CD4-positive, alpha-beta T cell treated with Interleukin-2 at 100 ng/mL for 4 hours (primary cell): ENCODE measurements at places on chromosomes 6 and 20.

DNA sequence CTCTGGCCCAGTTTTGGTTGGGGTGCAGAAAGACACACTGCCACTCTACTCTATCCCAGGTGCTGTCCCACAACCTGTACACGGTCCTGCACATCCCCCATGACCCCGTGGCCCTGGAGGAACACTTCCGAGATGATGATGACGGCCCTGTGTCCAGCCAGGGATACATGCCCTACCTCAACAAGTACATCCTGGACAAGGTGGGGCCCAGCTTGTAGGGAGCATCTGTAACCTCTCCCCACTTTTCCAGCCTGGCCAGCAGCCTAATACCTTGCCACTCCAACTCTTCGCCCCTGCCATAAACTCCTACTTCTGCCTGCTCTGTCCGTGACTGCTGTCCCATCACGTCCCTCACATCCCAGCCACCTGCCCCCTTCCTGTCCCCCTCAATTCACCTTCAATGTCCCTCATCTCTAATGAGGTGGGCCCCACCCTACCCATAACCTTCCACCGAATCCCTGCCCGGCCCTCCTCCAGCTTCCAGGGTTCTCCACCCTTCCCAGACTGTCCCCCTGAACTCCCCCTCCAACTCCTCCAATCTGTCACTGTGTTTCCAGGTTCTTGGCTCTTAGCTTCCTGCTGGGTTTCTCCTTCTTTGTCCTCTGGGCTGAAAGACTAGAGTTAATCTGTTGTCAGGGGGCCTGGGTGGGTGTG, 12.1 kb downstream of the DEF6 start:
- DNase-seq: no peak

DNA sequence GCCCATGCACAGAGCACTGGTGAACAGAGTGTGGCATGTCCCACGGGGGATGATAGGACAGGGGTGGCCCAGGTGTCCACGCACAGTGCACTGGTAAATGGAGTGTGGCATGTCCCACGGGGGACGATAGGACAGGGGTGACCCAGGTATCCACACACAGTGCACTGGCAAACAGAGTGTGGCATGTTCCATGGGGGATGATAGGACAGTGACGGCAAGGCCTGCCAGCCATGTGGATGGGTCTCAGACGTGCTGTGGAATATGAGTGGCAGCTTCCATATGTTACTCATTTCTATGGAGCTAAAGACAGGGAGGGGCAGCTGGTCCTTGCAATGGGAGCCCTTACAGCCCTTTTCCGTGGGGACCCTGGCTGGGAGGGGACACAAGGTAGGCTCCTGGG, 168.7 kb downstream of the CDH4 start:
- no peak for DNase-seq

DNA sequence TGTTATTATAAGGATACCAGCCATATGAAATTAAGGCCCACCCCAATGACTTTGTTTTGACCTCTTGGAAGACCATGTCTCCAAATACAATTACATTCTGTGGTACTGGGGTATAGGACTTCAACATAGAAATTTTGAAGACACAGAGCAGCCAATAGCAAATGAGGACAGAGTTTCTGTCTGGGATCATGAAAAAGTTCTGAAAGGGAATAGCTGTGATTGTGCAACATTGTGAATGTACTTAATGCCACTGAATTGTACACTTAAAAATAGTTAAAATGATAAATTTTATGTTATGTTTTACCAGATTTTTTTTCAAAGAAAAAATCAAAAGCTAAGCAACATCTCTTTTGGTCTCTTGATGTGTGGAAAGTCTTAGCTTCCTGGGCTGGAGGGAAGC, 27.0 kb upstream of the AGPAT4 start:
- DNase-seq: no peak

DNA sequence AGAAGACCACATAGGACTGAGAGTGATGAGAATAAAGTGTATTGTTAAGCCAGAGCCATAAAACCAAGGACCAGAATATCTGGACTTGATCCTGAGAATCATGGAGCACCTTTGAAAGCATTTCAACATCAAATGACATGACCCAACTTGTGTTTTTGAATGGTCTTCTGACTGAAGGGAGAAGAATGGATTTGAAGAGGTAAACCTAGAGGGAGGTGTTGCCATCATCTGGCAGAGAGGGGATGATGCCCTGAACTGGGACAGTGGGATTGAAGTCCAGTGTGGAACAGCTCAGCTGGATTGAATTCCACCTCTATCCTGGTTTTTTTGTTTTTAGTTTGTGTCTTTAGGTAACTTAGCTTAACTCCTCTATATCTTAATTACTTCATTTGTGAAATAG, 570.0 kb downstream of the TBC1D32 start:
- DNase-seq: no peak

GRCh38 chr6:99350573-99350972, 1.1 kb upstream of the FAXC start:
- no peak for DNase-seq

DNA sequence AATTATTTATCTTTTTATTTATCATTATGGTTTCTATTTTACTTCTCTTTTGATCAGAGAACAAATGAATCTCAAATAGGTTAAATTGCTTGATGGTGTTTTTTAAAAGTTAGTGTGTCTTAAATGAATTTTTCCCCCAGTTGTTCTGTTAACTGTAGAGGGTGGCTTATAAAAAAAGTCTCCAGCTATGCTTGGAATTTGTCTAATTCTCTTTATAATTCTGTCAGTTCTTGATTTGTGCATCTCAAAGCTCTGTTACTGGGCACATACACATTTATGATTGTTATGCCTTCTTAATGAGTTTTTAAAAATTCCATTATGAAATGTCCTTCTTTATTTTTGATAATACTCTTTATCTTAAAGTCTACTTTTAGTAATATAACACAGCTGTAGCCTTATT, 58.0 kb downstream of the LIN28B start:
- DNase-seq: no peak

DNA sequence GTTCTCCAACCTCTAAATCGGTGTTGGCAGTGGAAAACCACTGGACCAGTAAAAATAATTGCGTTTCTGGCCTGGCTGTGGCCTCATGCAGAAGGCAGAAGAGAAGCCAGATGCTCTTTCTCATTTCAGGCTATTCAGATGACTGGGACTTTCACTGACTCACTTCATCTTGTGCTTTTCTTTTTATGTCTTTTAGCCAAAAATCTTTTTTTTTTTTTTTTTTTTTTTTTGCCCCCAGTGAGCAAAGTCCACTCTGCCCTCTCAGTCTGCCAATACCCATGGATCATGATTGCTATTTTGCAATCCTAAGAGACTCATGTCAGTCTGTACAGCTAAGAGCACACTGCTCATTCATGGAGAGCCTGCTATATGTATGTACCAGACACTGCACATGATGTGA, 962.5 kb downstream of the KIF16B start:
- DNase-seq: no peak

- no peak for DNase-seq
Measured at GRCh38 chr20:37538003-37538402, 10.3 kb upstream of the BLCAP start.

DNA sequence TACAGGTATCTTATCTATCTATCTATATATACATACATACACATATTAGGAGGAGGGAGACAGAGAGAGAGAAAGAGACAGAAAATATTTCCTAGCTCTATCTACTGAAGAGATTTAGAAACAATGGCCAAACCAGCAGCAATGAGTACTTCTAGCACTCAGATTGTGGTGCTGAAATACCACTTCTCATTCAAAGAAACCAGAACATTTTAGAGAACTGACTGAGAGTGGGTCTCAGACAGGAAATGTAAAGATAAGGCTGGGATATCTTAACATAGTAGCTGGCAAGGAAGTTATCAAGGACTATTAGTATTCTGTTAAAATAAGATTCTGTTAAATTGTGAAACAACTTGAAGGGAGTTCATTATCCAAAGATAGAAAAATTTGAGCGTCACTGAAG, 57.0 kb downstream of the DNAAF9 start:
- DNase-seq: no peak

DNA sequence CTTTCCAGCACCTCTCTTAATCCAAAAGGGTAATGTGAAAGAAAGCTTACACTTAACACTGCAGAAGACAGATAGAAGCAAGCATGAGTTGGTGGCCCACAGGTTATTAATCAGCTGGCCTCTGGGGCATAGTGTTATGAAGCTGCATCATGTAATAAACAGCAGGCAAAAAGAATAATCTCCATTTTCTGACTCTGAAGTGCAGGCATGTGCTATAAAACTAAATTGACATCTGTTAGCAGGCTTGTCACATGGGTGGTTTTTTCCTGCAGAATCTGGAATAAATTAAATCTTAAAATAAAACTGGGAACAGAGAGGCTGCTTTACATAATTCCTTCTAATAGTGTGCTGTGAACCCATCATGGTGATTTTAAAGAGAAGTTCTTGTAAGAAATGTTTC, 73.3 kb downstream of the METTL24 start:
- DNase-seq: no peak
